Cerebellar cortex (tissue), 1 donor: ENCODE measurements at places on chromosomes 4 and X.

DNA sequence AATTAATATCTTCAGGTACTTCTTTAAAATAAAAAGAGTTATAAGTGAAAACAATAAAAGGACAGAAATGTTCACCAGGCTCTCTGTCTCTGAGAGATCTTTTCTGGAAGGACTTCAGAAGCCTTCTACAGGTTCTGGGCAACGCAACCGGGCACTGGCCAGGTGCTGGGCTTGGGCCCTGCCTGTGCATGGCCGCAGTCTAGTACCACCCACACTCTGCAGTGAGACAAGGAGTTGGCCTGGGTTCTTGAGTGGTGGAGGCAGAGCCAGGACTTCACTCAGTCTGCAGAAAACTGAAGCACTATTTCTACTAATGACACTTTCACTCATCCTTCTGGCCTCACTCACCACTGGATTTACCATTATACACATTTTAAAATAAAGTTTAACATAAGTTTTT is 21.8 kb downstream of the TAPT1 start:
- no peak for DNase-seq

GRCh38 chr4:42070463-42070862 is 80.1 kb downstream of the SLC30A9 start:
- DNase-seq, result no peak

DNA sequence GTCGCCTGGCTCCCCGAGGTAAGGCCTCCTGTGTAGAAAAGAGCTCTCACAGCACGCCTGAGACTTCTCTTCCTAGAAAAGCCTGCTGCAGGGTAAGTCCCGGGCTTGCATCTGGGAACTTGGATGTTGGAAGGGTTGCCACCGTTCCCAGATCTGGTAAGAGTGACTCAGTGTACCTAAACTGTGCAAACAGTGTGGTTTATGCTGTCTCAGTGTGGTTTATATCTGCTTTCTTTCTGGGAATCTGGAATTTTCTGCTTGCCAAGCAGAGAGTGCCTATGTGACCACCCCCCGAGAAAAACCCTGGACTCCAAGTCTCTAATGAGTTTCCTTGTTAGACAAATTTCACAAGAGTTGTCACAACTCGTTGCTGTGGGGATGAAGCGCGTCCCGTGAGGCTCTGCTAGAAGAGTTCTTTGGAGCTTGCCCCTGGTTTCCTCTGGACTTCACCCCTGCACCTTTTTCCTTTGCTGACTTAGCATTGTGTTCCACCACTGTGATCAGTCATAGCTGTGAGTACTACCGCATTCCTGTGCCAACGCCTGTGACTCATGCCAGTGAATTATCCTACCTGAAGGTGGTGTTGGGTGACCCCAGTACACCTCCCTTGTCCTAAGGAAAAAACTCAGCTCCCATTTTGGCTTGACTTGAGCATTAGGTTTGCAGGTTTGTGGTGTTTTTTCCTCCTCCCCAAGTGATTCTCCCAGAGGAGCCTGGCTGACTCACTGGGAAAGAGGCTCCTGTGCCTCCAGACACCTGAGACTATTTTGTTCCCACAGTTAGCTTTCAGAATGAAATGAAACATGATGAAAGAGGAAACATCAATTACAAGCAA is 14.5 kb downstream of the SLC2A9 start:
- no peak for DNase-seq

DNA sequence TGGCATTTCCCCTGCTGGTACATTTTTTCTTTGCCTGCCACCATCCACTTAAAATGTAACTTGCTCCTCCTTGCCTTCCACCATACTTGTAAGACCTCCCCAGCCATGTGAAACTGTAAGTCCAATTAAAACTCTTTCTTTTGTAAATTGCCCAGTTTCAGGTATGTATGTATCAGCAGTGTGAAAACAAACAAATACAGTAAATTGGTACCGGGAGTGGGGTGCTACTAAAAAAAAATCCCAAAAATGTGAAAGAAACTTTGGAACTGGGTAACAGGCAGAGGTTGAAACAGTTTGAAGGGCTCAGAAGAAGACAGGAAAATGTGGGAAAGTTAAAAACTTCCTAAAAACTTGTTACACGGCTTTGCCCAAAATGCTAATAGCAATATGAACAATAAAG is 16.3 kb downstream of the ARHGEF9 start:
- DNase-seq, result no peak

DNA sequence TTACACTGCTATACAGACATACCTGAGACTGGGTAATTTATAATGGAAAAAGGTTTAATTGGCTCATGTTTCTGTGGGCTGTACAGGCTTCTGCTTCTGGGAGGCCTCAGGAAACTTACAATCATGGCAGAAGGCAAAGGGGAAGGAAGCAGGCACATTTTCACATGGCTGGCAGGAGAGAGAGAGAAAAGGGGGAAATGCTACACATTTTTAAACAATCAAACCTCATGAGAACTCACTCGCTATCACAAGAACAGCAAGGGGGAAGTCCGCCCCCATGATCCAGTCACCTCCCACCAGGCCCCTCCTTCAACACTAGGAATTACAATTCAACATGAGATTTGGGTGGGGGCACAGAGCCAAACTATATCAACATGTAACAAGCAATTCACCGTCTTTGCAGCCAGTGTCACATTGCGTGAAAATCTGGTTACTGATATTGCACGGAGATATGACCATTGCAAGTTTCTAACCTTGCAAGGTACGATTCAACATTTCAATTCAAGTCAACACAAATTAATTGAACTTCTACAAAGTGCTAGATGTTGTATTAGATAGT is 61.7 kb upstream of the RELL1 start:
- no peak for DNase-seq

DNA sequence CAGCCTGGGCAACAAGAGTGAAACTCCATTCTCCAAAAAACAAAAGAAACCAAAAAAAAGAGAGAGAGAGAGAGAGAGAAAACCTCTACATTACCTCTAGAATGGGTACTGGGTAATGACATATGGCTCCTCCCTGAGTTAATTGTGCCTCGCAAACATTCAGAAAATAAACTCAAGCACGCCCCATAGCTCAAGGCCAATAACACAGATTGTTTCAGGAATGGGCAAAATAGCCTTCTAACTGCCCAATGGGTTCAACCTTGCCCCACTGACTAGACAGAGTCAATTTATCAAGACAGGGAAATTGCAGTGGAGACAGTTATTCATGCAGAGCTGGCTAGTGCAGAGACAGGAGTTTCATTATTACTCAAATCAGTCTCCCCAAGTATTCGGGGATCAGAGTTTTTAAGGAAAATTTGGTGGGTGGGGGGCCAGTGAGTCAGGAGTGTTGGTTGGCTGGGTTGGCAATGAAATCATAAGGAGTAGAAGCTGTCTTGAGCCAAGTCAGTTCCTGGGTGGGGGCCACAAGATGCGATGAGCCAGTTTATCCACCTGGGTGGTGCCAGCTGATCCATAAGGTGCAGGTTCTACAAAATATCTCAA is 25.1 kb downstream of the NIPAL1 start:
- DNase-seq, result no peak

GRCh38 chrX:34893741-34894140 is 48.9 kb upstream of the FAM47B start:
- peak; percentile 0 for DNase-seq

DNA sequence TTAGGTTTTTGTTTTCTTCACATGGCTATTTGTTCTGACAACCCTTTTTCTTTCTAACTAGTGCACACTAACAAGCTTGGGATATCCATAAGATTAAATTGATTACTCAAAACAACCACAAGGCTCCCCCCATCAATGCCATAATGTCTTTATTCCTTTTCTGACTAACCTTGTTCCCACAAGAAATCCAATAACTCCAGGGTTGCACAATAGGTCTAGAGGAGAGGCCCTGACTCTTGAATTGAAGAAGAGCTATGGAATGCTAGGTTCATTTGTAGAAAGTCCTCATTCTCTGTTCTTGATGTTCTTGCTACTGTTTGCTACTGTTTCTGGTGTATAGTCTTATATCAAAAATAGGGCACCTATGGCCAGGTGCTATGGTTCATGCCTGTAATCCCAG is 71.0 kb downstream of the PRRG1 start:
- no peak for DNase-seq

GRCh38 chr4:66023061-66023460 is 352.8 kb upstream of the EPHA5 start:
- no peak for DNase-seq

DNA sequence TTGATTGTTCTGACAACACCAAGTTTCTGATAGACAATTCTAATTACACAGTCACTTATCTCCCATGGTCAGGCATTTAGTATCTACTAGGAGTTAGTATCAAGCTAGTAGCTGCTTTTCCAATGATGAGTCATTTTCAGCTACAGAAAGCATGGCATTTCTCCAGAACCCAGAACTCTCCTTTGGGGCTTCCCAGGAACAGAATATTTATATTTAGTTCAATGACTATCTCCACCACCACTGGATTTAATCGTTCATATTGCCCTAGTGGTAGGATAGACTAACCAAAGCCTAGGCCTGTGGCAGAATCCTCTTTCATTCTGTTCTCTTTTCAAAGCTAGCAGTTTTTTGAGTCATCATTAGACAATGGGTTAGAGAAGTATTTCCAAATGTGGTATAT is 569.4 kb downstream of the GABRG1 start:
- no peak for DNase-seq

- DNase-seq, result no peak
Measured at GRCh38 chrX:96683997-96684338, 674 bp upstream of the DIAPH2 start.

DNA sequence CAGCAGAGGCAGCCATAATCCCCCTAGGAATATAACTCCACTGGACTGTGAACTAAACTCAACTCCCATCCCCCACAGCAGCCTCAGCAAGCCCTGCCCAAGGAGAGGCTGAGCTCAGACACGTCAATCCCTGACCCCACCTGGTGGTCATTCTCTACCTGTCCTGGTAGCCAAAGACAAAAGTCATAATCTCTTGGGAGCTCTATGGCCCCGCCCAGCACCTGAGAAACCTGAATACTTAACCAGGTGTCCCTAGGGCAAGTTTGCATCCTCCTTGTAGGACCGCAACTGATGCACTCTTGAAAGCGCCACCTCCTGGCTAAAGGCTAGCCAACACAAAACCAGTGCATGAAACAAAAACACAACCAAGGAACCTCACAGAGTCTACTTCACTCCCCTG is 18.4 kb downstream of the CT47B1 start:
- DNase-seq, result no peak

- DNase-seq, result no peak
Measured at GRCh38 chrX:924017-924416, 288.4 kb downstream of the CRLF2 start.

DNA sequence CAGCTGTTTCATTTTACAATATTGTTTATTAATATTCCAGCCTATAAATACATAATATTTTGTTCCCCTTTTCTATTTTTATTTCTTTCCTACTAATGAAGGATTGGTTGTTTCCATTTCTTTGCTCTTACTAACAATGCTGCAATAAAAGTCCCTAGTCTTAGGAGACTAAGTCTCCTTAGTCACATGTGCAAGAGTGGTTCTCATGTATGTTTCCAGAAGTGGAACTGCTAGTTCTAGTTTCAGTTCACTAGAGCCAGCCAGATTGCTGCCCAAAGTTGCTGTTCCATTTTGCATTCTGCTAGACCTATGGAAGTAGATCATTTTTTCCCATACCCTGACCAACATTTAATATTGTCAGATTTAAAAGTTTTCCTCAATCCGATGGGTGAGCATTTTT is 44.3 kb downstream of the CNGA1 start:
- DNase-seq, result no peak

DNA sequence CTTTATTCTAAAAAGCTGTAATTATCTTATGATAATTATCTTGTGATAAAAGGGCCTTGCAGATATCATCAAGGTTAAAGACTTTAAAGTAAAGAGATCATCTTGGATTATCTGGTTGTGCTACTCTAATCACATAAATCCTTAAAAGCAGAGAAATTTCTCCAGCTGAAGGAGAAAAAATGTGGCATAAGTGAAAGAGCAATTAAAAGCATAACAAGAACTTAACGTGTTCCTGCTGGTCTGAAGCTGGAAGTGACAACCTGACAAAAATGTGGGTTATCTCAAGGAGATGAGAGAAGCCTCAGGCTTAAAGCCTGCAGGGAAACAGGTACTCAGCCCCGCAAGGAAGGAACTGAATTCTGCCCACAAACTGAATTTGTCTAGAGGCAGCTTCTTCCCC is 449.1 kb upstream of the NDST4 start:
- DNase-seq, result no peak

DNA sequence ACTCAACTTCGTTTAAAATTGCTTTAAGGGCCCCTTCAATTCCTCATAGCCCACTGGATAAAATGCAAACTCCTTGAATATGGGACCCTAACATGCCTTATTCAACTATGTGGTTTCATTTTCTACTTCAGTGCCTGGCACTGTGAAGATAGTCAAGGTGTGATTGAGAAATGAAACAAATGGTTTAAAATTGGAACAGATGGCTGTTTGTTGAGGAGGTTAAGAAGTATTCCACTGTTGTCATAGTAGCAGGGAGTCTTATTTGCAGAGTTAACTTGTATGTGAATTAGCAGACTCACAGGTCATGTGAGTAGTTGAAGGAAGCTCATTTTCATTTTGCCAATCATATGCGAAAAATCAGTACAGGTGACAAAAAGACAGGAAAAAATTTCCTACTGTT is 593.3 kb downstream of the KCTD8 start:
- DNase-seq, result peak; percentile 9

DNA sequence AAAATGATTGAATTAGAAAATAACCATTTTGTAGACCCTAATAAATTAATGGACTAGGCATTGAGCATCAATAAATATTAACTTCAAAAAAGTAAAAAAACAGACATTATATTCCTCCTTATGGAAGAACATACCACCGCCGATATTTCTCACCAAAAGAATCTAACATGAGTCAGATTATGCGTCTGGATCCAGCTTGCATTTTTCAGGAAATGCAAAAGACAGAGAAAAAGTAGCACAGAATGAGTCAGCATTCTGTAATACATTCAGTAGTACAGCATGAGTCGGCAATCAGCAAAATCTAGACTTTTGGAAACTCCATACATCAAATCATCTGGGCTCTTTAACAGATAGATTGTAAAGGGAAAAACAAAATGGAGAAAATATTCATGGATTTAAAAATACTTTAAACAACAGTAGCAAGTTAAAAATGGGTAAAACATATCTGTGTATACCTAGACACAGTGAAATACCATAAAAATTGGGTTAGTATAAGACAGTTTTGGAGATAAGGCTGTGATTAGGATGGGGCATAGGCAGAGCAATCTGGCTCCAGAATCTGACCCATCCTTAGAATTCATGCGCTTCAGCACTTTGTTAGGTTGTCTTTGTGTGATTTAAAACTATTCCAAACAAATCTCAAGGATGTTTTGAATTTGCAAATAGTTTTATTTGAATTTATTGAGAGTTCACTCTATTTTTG is 633.0 kb upstream of the FAM241A start:
- DNase-seq, result no peak

GRCh38 chrX:154695911-154696675 is 42.7 kb upstream of the CTAG2 start:
- DNase-seq, result no peak

DNA sequence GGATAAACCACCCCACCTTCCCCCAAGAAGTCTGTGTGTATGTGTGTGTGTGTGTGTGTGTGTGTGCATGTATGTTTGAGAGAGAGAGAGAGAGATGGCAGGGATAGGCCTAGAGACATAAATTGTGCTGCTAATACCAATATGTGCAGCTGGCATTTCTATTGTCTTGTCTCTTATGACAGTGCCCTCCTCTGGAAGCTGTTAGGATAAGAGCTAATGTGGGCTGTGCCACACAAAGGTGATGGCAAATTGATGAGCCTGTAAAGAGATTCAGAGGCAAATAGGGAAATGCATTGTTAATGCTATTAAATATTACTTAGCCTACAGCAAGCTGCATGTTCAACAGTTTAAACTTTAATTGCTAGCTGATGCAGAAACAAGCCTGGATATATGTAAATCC is 332.0 kb downstream of the NKX6-1 start:
- no peak for DNase-seq

GRCh38 chrX:24463077-24463476 is 2.0 kb upstream of the PDK3 start:
- no peak for DNase-seq

GRCh38 chrX:63408050-63408449 is 56.9 kb upstream of the SPIN4 start:
- no peak for DNase-seq
